Heart left ventricle (tissue), 16 donors: ENCODE measurements at places on chromosomes 5 and 9. TPM values are rescaled to one million over a fixed set of nuclear protein-coding genes. Genes with fewer than 3 reads are reported as not detected.
A peak's percentile ranks its signal among the peaks of the same experiment; 100 is the strongest.

GRCh38 chr9:15484802-15485201 lies 26.0 kb downstream of the PSIP1 start:
- H3K4me1 ChIP-seq = no peaks in the 10 kb centered on the region
- H3K27me3 ChIP-seq = no peaks in the 10 kb centered on the region
- H3K27ac ChIP-seq = no peak overlapping the region
- no peak overlapping the region for H3K4me3 ChIP-seq

GRCh38 chr9:136011703-136012496 lies 50.7 kb upstream of the UBAC1 start:
- peaks cover 32% of the 10 kb centered on the region for H3K4me1 ChIP-seq
- H3K36me3 ChIP-seq = peaks cover 3% of the 10 kb centered on the region
- H3K27me3 ChIP-seq = no peaks in the 10 kb centered on the region
- H3K27ac ChIP-seq = peak overlapping the region; percentile 79
- DNase-seq = peak; percentile 93

DNA sequence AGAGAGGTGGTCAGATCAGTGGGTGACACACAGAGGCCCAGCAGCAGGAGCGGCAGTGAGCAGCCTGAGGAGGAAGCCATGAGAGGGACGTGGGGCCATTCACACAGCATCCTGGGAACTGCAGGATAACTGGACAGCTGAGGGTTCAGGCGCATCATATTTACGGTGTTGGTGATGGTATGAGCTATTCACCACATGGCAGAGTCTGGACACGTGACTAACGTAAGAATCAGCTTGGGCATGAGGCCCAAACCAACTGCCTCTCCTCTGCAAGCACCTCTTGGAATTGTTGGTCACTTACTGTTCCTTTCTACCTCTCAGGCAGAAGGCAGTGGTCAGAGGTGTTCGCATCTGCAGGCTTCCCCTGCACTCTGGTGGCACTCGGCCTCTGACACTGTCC lies 141.1 kb downstream of the ENTREP1 start:
- peaks cover 5% of the 10 kb centered on the region for H3K36me3 ChIP-seq
- no peak overlapping the region for H3K4me3 ChIP-seq
- H3K27ac ChIP-seq = peak overlapping the region; percentile 49
- peaks cover 8% of the 10 kb centered on the region for H3K4me1 ChIP-seq

GRCh38 chr5:176771102-176771845 lies 39.1 kb upstream of the UNC5A start:
- no peaks in the 10 kb centered on the region for H3K27me3 ChIP-seq
- H3K36me3 ChIP-seq = no peaks in the 10 kb centered on the region
- no peak overlapping the region for H3K27ac ChIP-seq
- DNase-seq = no peak
- H3K4me3 ChIP-seq = no peak overlapping the region

The LCN9 gene
- total RNA-seq = not detected

DNA sequence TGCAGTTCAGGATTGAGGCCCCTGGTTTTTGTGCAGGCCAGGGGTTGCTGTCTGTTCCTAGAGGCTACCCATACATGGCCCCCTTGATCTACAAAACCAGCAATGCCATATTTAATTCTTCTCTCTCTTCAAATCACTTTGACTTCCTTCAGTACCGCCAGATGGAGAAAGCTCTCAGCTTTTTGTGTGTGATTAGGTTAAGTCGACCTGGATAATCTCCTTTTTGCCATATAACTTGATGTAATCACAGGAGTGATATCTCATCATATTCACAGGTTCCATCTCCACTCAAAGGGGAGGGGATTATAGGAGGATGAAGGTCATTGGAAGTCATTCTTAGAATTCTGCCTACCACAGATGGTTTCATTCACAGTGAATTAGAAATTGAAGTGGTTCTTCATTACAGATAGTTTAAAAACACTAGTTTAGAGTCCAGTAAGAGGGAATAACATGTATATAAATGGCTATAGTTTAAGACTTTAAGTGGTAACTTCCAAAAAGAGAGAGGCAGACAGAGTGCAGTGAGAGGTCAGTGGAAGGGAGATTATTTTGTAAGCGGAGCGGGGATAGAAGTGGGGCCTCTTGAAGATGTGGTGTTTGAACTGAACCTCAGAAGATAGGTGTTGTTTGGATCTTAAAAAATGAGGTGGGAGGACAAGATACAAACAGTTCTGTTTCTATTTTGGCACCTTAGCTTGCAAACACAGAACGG lies 85.9 kb downstream of the GALNT10 start:
- no peaks in the 10 kb centered on the region for H3K27me3 ChIP-seq
- no peaks in the 10 kb centered on the region for H3K4me1 ChIP-seq
- no peak overlapping the region for H3K4me3 ChIP-seq
- H3K27ac ChIP-seq = peak overlapping the region; percentile 32
- no peak for DNase-seq

DNA sequence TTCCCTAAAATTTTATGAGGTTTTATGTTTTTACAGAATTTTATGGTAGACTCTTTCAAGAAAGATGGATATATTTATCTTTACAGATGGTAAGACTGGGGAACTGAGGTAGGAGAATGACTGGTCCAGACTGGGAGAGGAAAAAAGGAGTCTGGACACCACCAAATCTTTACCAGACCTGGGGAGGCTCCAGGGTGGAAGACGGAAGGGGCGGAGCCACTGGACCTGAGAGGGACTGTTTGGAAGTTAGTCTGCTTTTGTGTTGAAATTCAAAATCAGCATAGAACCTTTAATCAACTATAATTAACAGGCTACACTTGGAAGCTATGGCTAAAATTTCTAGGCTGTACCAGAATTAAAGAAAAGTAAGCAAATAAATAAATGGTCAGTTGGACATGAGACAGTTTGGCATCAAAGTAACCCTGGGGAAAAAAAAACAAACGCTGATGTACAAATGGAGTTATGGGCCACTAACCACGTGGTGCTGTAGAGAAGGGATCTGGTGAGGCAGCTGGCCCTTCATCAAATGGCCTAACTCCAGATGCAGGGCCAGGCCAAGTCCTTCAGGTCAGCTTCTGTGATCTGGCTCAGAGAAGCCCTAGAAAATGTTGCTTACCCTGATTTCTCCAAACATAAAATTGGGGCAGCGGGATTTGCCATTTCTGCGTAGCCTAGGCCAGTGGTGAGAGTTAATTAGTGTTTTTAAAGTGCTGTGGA lies 155.1 kb downstream of the ARSB start:
- no peaks in the 10 kb centered on the region for H3K36me3 ChIP-seq
- peaks cover 22% of the 10 kb centered on the region for H3K4me1 ChIP-seq
- H3K27me3 ChIP-seq = no peaks in the 10 kb centered on the region
- H3K4me3 ChIP-seq = no peak overlapping the region
- peak; percentile 82 for DNase-seq

The ANKRD31 gene
- not detected for total RNA-seq

GRCh38 chr9:2859776-2860379 lies 16.0 kb upstream of the PUM3 start:
- H3K27me3 ChIP-seq = peaks cover 3% of the 10 kb centered on the region
- H3K27ac ChIP-seq = no peak overlapping the region
- peak; percentile 33 for DNase-seq
- no peaks in the 10 kb centered on the region for H3K36me3 ChIP-seq
- H3K4me3 ChIP-seq = no peak overlapping the region

The SPACA9 gene
- total RNA-seq = 4.2 TPM

The IL4 gene
- total RNA-seq = not detected

The SLC4A9 gene
- 0.18 TPM for total RNA-seq

The SLC45A2 gene
- total RNA-seq = not detected

The CCL27 gene
- total RNA-seq = not detected

DNA sequence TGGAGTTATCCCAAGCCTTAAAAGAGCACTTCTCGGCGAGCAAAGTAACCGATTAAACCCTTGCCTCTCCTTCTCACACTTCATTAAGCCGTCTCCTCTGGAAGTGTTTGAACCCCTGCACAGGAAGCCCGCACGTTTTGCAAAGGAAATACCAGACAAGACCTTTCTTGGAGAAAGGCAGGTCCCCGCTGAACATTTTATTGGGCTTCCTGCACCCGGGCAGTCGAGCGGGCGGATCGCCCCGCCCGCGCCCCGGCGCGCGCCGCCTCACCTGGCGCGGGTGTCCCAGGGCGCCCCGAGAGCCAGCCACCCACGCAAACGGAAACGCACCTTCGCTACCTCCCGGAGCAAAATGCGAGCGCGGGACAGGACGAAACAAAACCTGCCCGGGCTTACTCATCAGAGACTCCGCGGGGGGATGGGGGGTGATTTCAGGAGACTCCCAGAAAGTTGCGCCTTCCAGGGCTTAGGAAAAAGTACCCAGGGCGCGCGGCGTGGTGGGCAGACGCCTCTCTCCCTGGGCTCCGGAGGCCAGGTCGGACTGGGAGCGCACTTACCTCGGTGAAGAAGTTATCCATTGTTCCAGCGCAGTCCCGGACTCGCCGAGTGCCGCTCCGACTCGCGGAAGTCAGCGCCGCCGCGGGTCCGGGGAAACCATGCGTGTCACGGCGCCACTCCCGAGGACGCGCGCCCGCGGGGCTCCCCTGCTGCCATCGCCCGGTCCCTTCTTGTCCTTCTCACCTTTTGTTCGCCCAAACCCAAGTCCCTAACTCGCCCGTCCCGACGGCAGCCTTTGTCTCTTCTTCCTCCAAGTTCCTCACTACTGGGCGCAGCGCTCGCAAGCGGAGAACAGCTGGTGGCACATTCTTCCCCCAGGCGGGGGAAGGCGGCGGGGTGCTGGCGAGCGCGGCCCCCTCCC lies 598 bp downstream of the MYO10 start:
- DNase-seq = peak; percentile 49
- peaks cover 21% of the 10 kb centered on the region for H3K27me3 ChIP-seq
- no peaks in the 10 kb centered on the region for H3K4me1 ChIP-seq
- H3K4me3 ChIP-seq = peak overlapping the region; percentile 90

DNA sequence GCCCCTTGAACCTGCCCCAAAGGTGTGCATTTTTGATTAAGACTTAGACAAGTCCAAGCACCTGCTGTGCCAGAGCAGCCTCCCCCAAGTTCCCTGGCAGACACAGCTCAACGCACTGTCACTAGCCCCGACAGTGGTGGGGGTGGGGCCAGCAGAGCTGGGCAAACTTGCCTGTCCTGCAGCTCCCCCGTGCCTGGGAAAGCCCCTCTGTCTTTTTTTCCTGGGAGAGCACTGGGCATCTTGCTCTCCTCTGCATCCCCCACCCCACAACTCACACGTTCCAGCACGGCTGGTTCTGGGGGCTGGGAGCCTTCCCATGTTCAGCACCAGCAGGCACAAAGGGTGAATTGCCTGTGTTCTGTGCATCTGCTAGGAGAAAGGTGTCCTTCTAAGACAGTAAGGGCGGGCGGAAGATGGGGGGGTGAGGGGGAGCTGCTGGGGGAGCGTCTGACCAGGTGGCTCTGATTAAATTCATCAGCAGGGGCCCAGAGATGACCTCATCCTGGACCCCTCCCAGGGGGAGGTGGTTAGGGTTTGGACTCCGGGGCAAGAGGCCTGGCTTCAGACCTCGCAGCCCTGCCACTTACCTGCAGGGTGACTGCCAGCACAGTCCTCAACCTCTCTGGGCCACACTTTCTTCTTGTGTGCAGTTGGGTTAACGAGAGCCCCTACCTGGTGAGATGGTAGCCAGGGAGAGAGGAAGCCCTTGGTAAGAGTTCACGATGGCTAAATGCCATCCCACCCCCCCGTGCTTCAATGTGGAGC lies 23.5 kb downstream of the HMCN2 start:
- no peaks in the 10 kb centered on the region for H3K36me3 ChIP-seq
- peak overlapping the region; percentile 47 for H3K27ac ChIP-seq
- H3K4me1 ChIP-seq = no peaks in the 10 kb centered on the region
- H3K27me3 ChIP-seq = peaks cover 11% of the 10 kb centered on the region
- H3K4me3 ChIP-seq = no peak overlapping the region

The PCDHGA1 gene
- 2.9 TPM for total RNA-seq

The LCN12 gene
- 15.0 TPM for total RNA-seq

- no peaks in the 10 kb centered on the region for H3K36me3 ChIP-seq
- H3K4me3 ChIP-seq = no peak overlapping the region
- no peaks in the 10 kb centered on the region for H3K4me1 ChIP-seq
- DNase-seq = no peak
Observed at GRCh38 chr5:5235685-5236084, 95.6 kb downstream of the ADAMTS16 start.

- no peak overlapping the region for H3K27ac ChIP-seq
- H3K4me1 ChIP-seq = no peaks in the 10 kb centered on the region
- H3K27me3 ChIP-seq = peaks cover 19% of the 10 kb centered on the region
- H3K4me3 ChIP-seq = no peak overlapping the region
- H3K36me3 ChIP-seq = no peaks in the 10 kb centered on the region
Observed at GRCh38 chr9:132233138-132233537, 71.3 kb downstream of the NTNG2 start.

The DMGDH gene
- 3.1 TPM for total RNA-seq

The IFNA2 gene
- not detected for total RNA-seq

GRCh38 chr9:2419347-2419746 lies 202.2 kb upstream of the VLDLR start:
- H3K27ac ChIP-seq = no peak overlapping the region
- no peaks in the 10 kb centered on the region for H3K27me3 ChIP-seq
- no peaks in the 10 kb centered on the region for H3K4me1 ChIP-seq
- H3K4me3 ChIP-seq = no peak overlapping the region
- no peak for DNase-seq

DNA sequence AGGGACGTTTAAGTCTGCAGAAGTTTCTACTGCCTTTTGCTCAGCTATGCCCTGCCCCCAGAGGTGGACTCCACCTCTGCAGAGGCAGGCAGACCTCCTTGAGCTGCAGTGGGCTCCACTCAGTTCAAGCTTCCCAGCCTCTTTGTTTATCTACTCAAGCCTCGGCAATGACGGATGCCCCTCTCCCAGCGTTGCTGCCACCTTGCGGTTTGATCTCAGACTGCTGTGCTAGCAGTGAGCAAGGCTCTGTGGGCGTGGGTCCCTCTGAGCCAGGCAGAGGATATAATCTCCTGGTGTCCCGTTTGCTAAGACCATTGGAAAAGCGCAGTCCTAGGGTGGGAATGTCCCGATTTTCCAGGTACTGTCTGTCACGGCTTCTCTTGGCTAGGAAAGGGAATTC lies 2188.5 kb upstream of the WWC1 start:
- no peaks in the 10 kb centered on the region for H3K4me1 ChIP-seq
- no peak for DNase-seq
- H3K27ac ChIP-seq = no peak overlapping the region

DNA sequence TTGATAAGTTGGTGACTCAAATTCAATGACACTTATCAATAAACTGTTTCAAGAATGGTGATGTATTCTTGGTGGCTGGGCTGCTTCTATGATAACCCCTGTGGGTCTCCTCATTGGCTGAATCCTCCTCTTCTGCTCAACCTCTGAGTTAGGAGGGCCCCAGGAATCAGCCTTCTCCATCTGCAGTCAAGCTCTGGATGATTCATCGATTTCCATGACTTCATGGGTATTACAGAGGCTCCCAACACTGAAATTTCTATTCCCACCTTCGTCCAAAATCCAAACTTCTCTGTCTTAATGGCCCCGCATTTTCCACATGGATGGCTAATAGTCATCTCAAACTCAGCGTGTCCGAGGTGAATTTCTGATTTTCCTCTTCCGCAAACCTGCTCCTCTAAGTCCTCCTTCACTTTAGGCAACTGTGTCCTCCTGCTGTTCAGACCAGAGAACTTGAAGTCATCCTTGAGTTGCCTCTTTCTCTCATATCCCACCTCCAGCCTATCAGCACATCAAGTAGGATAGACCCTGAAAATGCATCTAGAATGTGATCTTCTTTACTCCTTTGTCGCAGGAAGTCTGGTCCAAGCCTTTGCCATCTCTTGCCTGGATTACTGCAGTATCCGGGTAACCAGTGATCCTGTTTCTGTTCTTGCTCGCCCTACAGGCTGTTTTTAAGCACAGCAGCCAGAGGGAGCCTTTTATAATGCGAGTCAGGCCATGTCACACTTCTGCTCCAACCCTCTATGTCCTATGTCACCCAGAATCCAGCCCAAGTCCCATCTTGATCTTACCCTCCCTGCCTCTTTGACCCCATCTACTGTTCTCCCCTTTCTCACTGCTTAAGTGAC lies 41.4 kb upstream of the IL7R start:
- no peaks in the 10 kb centered on the region for H3K4me1 ChIP-seq
- no peaks in the 10 kb centered on the region for H3K36me3 ChIP-seq
- no peak overlapping the region for H3K27ac ChIP-seq
- no peak overlapping the region for H3K4me3 ChIP-seq
